ENCODE measurements at places on chromosomes 16 and 17. TPM values are rescaled to one million over a fixed set of nuclear protein-coding genes. Genes with fewer than 3 reads are reported as not detected.

The P2RX1 gene
- total RNA-seq: not detected

The ACSM2A gene
- not detected for total RNA-seq

GRCh38 chr17:70217571-70217970 lies 48.2 kb downstream of the KCNJ2 start:
- DNase-seq: no peak

DNA sequence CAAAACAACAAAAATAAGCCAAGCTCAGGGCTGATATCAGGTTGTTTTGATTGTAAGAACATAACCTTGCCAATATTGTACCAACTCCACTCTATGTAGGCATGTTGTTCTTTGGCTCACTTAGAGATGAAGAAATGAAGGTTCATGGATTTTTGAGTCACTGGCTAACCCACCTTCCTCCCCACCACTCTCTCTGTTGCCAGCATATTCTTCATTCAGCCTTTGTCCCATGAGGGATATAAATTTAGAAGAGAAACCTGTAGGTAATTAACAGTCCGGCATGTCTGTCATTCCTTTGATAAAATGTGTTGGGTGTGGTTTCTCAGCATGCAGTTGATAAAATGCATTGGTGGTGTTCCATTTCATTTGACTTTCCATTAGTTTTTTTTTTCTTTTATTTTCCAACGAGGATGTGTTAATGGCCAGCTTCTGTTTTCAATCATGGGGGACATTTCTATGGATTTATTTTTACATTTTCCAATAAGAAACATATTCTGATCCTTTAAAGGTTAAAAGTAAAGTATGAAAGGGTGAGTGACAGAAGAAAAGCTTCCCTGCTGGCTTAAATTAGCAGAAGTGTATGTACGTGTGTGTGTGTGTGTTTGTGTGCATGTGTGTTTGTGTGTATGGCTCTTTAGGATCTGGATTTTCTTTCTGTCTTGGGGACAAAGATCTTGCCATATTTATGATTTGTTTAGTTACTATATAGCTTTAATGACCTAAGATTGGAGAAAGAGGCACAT lies 166.2 kb upstream of the KCNJ16 start:
- no peak for DNase-seq

- no peak for DNase-seq
Measured at GRCh38 chr17:75138519-75138918, 7.0 kb upstream of the NT5C start.
